ENCODE measurements at places on chromosomes 16 and 17. TPM values are rescaled to one million over a fixed set of nuclear protein-coding genes. Genes with fewer than 3 reads are reported as not detected.

DNA sequence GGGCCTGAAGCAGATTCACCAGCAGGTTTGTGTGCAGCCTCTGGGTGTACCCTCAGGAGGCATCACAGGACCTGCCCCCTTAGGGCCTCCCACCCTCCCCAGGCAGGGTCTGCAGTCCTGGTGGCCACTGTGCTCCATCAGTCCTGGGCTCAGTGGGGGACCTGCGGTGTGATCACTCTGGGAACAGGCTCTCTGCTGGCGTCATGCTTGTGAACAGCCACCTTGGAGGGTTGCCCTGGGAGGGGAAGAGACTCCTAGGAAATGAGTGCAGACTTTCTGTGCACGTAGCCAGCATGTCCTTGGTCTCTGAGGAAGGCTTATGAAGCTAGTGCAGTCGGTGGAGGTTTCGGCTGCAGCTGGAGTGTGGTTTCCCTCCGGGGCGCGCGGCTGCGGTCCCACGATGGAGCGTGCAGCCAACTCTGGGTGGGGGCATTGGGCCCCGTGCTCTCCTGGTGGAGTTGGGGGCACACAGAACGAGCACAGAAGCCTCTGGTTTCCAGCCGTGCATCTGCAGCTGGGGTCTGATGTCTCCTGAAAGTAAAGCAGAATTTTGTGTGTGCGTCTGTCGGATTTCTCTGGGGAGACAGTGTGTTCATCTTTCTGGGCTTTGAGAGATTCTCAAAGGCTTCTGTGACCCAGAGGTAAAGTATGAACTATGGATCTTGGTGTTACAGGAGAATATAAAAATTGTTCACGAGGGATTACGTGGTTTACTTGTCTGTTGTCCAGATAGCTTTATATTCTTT is 68.1 kb upstream of the ZNF750 start:
- DNase-seq = no peak

- DNase-seq = no peak
These were observed 204.0 kb downstream of the XYLT1 start for GRCh38 chr16:17266608-17267313.

- DNase-seq = no peak
These were observed 8.2 kb upstream of the DHX8 start for GRCh38 chr17:43475494-43476089.

DNA sequence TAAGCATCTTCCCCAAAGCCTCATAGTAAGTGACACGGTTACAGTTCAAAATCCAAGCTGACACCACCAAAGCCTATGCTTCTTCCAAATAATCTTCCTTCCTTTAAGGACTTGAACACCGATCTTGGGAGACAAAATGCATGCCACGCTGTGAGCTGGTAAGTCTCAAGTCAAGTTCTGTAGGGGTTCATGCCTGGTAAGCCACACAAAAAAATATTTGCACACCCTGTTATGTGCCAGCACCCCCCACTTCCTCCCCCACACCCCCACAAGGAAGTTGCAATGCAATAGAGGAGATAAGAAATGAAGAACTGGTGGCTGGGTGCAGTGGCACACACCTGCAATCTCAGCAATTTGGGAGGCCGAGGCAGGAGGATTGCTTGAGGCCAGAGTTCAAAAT is 5.6 kb downstream of the NOG start:
- DNase-seq = no peak

DNA sequence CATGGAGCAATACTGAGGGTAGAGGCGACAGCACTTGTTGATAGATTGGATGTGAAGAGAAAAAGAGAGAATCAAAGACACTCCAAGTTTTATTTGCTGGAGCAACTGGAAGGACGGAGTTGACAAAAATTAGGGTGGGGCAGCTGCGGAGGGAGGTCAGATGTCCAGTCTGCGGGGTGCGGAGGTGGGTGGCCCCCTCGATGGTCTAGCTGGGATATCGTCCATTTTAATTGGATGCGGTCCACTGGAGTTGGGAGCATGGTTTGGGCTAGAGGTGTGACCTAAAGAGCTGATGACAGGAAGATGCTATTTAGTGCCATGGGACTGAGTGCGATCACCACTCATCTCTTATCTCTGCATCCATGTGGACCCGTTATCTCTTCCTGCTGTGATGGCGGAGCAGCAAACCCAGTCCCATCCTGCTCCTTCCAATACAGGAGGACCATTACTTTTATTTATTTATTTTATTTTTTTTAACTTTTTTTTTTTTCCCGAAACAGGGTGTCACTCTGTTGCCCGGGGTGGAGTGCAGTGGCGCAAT is 48.3 kb upstream of the CBX4 start:
- DNase-seq = no peak

SLC38A8 gene
- total RNA-seq = not detected

DNA sequence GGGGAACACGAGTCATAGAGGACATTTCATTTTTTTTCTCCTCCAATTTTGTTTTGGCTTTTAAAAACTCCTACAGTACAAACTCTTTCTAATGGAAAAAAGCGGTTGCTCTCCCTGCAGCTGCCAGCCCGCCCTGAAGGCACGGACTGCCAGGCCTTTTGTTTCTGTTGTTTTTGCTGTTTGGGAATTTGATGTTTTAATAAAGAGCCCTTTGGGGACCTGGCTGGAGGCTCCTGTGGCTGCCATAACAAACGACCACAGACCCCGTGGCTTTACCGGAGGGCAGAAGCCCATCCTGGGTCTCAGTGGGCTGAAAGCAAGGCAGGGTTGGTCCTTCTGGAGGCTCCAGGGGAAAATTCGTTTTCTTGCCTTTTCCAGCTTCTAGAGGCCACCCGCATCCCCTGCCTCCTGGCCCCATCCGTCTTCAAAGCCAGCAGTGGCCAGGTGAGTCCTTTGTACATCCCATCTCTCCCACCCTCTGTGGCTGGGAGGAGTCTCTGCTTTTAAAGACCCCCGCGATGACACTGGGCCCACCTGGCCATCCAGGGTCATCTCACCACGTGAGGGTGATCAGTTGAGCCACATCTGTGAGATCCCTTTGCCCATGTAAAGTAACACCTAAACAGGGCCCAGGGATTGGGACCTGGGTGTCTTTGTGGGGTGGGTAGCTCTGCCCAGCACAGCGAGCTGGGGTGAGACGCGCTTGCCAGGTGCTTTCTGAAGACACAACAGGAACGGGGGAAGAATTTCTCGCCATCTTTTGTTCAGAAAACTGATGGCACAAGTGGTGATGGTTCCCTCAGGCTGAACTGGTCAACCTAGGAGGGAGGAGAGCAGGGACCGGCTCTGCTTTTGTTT is 113.9 kb downstream of the BANP start:
- DNase-seq = peak; percentile 35

DNA sequence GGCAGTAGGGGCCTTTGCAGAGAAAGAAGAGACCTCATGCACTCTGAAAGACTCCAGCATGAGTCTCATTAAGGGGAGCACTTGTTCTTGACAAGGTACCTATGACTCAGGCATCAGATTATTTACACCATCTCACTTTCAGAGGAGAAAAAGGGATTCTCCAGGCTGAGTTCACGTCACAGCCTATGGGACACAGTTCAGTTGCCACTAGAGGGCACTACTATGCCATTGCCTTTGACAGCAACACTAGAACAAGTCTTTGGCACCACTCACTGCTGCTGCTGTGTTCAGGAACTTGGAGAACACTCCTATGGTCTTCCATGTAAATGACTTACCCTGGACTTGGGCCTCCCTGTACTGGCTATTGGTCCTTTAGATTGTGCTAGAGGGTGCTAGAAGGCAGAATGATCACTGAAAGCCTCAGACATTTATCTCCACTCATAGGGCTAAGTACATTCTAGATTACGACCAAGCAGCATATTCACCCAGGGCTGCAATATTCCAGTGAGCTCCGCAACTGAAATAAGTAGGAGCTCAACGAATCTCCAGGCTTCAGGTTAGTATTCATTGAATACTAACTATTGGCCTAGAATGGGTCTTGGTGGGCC is 225.1 kb upstream of the CA10 start:
- DNase-seq = no peak

GRCh38 chr17:50565402-50566350 is 5.2 kb downstream of the CACNA1G start:
- DNase-seq = no peak

- no peak for DNase-seq
These were observed 4.1 kb downstream of the PRPSAP2 start for GRCh38 chr17:18862011-18862410.

DNA sequence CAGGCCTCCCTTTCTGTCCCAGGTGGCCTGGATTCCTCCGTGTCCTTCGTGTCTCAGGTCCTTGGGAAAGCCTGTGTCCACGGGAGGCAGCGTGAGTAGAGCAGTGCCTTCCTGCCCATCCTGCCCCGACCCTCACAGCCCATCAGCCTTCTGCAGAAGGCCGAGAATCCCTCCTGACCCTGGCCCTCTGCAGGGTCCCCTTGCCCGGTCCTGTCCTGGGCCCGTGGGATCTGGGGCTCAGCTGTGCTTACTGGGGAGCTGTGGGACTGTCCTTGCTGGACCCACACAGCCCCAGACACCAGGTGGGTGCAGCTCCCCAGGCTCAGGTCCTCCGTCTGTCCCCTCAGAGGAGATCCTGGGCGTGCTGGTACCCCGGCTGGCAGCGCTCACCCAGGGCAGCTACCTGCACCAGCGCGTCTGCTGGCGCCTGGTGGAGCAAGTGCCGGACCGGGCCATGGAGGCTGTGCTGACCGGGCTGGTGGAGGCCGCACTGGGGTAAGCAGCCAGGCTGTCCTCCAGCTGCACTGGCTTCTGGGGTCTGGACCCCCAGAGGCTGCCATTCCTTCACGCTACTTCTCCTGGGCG is 3.9 kb downstream of the TELO2 start:
- no peak for DNase-seq

Data from osteoblast (primary cell).